ENCODE measurements at places on chromosomes 6 and 20. TPM values are rescaled to one million over a fixed set of nuclear protein-coding genes. Genes with fewer than 3 reads are reported as not detected.

Gene PPP1R3D
- total RNA-seq, result 11.5 TPM

Gene NKAIN2
- not detected for total RNA-seq

Gene DDO
- total RNA-seq, result not detected

Gene PSORS1C1
- 0.06 TPM for total RNA-seq

Gene LTB
- 0.66 TPM for total RNA-seq

Gene LYRM2
- 14.0 TPM for total RNA-seq

DNA sequence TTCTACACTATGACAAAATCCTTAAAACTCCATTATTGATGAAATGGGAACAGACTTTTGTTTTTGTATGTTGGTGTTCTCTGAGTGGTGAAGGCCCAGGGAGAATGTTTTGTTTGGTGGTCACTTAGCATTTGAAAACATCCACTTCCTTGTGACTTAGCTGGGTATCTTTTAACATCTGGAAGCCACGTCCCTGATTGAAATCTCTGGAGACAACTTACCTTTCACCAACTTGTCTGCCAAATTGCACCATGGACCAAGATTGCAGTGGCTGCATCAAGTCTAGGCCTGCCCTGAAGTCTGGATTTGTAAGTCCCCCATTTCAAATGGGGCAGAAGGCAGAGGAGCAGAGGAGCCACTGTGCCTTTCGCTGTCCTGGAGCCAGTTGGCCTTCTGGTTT, 534 bp upstream of the EFCAB8 start:
- no peak for DNase-seq
- no peak overlapping the region for H3K27ac ChIP-seq
- no peaks in the 10 kb centered on the region for H3K36me3 ChIP-seq

DNA sequence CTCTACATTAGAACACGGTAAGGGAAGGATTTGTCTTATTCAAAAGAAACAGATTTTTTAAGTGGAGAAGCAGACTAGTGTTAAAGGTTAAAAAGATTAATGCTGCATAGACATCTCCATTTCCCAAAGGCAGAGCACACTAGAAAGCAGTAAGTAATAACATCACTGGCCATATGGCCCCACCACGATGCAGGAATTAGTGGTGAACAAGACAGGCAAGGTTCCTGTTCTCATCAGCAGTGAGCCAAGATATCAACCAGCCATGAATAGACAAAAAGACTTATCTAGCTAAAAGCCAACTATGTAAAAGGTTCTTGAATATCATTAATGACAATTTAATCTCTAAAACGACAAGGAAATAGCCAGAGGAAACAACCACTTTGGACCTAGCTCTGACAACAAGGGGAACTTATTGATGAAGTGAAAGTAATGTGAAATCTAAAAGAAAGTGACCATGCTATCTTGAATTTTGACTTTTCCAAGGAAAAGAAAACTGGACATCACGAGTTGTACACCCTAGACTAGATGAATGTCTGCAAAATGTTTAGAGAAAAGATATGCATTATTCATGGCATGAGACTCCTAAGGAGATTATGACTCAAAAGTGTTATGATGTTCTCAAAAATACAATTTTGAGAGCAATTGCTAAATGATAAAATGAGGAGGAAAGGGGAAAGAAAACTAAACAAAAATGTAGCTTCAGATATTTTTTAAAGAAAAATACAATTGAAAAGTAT, 157.9 kb upstream of the STXBP5 start:
- no peak overlapping the region for H3K27ac ChIP-seq
- H3K36me3 ChIP-seq, result no peaks in the 10 kb centered on the region
- no peak for DNase-seq
- H3K4me3 ChIP-seq, result no peak overlapping the region
- no peaks in the 10 kb centered on the region for H3K4me1 ChIP-seq
- no peaks in the 10 kb centered on the region for H3K27me3 ChIP-seq

DNA sequence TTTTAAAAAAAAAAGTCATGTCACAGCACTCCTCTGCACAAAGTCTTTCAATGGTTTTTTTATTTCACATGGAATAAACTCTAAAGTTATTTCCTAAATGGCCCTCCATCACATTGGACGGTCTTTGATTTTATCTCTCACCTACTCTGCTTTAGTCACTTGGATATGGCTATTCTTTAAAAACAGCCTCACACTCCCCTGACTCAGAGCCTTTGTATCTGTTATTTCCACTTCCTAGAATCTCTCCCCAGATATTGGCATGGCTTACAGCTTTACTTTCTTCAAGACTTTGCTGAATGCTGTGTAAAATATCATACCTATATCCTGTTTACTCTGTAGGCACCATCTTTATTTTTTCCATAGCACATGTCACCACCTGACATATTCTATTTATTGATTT, 194.7 kb upstream of the MCHR2 start:
- no peak overlapping the region for H3K27ac ChIP-seq
- H3K27me3 ChIP-seq, result no peaks in the 10 kb centered on the region
- H3K36me3 ChIP-seq, result no peaks in the 10 kb centered on the region
- H3K4me3 ChIP-seq, result no peak overlapping the region

DNA sequence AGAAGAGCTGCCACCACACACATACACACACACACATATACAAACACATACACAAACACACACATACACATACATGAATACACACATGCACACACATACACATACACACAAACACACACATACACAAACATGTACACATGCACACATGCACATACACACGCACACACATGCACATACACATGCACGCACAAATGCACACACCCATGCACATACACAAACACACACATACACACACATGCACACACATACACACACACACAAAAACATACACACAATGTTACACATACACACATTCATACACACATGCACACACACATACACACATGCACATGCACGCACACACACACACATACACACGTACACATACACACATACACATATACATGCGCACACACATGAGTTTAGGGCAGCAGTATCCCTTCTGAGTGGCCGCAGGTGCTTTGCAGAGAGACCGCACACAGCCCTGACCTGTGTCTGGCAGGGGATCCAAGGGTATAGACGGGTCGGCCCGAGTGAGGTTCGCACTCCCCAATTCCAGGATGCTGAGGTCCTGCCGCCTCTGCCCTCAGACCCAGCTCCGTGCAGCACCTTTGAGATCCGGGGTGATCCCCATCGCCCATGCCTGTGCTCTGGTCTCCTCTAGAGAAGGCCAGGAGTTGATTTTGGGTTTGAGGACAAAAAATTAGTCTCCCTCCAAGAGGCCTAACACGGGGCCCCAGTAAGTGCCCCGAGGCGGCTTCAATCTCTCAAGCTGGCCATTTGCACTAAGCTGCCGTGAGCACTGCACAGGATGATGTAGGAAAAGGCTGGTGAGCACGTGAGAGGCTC, 56.8 kb downstream of the TMEM242 start:
- DNase-seq, result no peak
- H3K27me3 ChIP-seq, result no peaks in the 10 kb centered on the region
- no peak overlapping the region for H3K4me3 ChIP-seq
- no peaks in the 10 kb centered on the region for H3K36me3 ChIP-seq
- no peak overlapping the region for H3K27ac ChIP-seq

DNA sequence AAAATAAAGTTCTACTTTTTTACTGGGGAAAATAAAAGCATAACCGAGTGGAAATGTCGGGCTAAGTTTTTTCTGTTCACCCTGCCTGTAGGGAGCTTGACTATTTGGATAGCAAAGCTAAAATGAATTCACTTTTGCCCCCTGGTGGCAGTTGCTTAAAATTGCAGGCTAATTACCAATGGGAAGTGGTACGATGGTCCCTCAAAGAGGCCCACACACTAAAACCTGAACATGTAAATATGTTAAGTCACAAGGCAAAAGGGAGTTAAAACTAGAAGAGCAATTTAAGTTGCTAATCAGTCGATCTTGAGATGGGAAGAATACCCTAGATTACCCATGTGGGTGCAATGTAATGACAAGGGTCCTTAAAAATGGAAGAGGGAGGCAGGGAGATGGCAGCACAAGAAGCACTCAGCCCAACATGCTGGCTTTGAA, 916 bp upstream of the SUN5 start:
- no peaks in the 10 kb centered on the region for H3K36me3 ChIP-seq
- no peak overlapping the region for H3K4me3 ChIP-seq
- H3K27ac ChIP-seq, result no peak overlapping the region
- no peaks in the 10 kb centered on the region for H3K4me1 ChIP-seq
- no peak for DNase-seq

DNA sequence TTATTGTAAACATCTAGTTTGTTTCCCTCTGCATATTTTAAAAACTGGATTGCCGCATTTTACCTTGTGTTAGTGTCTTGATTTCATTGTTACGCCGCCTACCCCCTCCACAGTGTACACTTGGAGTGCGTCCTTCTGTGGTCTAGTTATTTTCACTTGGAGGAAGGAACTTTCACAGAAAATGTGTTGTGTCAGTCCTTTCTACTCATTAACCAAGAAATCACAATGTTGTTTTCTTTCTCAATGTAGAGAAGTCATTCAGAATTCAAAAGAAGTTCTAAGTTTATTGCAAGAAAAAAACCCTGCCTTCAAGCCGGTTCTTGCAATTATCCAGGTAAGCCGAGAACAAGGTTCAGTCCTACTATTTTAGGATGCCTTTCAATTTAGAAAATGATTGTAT, 10.3 kb downstream of the MTHFD1L start:
- no peak for DNase-seq
- no peaks in the 10 kb centered on the region for H3K27me3 ChIP-seq
- H3K36me3 ChIP-seq, result no peaks in the 10 kb centered on the region
- H3K4me1 ChIP-seq, result peaks cover 2% of the 10 kb centered on the region

DNA sequence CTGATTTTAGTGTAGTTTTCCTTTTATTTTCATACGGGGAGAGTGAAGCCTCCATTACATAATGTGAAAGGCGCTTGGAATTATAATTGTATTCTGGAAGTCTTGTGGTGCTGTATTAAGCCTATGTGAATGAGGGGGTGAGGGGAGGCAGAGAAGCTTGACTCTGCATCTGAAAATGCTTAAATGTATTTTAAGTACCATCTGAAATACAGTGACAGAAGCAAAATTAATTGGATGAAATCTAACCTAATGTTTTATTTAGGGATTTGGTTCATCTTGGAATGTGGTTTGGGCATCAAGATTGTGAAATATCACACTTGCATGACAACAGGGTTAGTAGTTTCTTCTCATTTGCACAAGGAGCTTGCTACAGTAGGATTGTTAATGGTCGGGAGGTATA, 41.2 kb downstream of the TMEM200A start:
- no peak for DNase-seq
- H3K27ac ChIP-seq, result no peak overlapping the region
- H3K36me3 ChIP-seq, result no peaks in the 10 kb centered on the region

- H3K4me3 ChIP-seq, result no peak overlapping the region
- no peak overlapping the region for H3K27ac ChIP-seq
- no peak for DNase-seq
- no peaks in the 10 kb centered on the region for H3K4me1 ChIP-seq
- H3K36me3 ChIP-seq, result no peaks in the 10 kb centered on the region
Measured at GRCh38 chr6:38187325-38187724, 367.8 kb downstream of the ZFAND3 start.

DNA sequence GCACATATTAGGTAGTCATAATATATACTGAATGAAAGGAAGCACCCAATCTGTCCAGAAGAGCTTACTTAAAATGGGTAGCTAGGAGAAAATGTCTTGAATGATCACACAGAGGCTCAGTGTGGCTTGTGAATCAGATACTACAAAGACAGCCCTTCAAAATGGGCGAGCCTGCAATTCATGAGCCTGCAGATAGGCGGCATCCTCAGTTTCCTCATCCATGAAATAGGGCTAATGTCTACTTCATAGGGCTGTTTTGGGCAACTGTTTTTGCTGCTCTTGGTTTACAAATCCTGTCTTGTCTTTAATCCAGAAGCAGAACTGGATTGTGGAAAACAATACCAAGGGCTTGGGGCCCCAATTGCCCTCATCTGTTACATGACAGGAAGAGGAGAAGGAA, 129.3 kb upstream of the KCNK16 start:
- no peak overlapping the region for H3K27ac ChIP-seq
- no peak overlapping the region for H3K4me3 ChIP-seq
- H3K4me1 ChIP-seq, result no peaks in the 10 kb centered on the region
- H3K36me3 ChIP-seq, result no peaks in the 10 kb centered on the region
- no peaks in the 10 kb centered on the region for H3K27me3 ChIP-seq

DNA sequence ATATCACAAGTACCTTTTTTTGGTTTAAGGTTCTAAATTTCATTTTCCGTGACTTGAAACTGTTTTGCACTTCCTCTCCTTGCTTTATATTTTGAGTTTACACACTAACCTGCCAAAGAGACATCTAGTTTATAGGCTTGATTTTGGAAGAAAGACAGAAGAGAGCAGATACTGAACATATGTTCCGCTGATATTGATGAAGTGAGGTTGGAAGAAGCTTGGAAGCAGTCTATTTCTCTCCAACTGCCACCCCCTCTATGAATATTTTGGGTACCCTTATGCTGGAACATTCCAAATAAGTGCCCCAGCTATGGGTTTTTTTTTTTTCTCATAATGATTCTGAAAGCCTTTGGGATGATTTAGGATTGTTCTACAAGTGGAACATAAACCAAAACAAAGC, 150.6 kb downstream of the LAMA2 start:
- H3K4me1 ChIP-seq, result peaks cover 3% of the 10 kb centered on the region
- no peak for DNase-seq
- H3K27ac ChIP-seq, result no peak overlapping the region
- no peaks in the 10 kb centered on the region for H3K27me3 ChIP-seq
- H3K4me3 ChIP-seq, result no peak overlapping the region

DNA sequence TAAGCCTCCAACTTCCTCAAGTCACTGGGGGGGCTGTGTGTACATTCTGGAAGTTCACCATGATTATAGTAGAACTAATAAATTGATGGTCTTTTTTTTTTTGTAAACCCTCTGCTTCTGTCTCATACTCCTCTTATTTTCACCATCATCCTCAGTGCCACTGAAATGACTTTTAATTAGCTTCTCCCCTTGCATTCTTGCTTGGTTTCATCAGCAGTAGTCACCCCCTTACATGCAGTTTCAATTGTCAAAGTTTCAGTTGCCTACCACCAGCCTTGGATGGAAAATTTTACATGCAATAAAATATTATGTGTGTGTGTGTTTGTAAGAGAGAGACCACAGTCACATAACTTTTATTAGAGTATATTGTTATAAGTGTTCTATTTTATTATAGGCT, 175.8 kb upstream of the BMP5 start:
- no peak overlapping the region for H3K27ac ChIP-seq
- H3K4me1 ChIP-seq, result no peaks in the 10 kb centered on the region
- H3K27me3 ChIP-seq, result no peaks in the 10 kb centered on the region
- no peak overlapping the region for H3K4me3 ChIP-seq
- DNase-seq, result no peak
- no peaks in the 10 kb centered on the region for H3K36me3 ChIP-seq

GRCh38 chr6:134258849-134259306, 59.0 kb downstream of the SGK1 start:
- DNase-seq, result no peak
- H3K36me3 ChIP-seq, result no peaks in the 10 kb centered on the region
- no peak overlapping the region for H3K27ac ChIP-seq
- H3K4me3 ChIP-seq, result no peak overlapping the region
- no peaks in the 10 kb centered on the region for H3K27me3 ChIP-seq

Measured in esophagus squamous epithelium (tissue), 5 donors.